Posterior vena cava (tissue), 2 donors: ENCODE measurements at places on chromosomes 6 and 20.

DNA sequence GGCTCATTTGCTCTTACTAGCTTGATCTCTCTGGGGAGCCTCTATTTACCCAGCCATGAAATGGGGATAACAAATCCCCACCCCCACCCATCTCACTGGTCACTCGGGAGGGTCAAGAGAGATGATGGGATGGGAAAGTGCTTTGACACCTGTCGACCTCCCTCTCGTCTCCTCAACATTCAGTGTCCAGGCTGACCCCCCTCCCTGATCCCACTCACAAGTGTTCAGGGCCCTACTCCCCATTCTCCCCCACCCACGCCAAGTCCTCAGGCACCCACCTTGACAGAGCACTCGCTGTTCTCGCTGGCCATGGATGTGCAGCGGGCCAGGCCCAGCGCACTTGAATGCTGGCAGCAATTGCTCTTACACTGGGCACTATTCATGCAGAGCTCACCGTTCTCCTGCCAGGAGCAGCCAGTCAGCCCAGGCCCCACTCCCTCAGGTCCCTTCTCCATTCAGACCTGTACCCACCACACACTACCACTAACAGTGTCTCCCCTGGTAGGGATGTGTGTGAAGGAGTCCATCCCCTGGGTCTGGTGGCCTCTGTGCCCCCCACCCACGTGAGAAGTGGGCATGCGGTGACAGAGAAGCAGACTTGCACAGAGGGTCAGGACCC lies 1.6 kb downstream of the CLPS start:
- no peak for DNase-seq

- no peak for DNase-seq
Measured at GRCh38 chr6:108565091-108565766, 4.5 kb downstream of the FOXO3 start.

- DNase-seq, result no peak
Measured at GRCh38 chr6:113306552-113307145, 550.5 kb upstream of the MARCKS start.

DNA sequence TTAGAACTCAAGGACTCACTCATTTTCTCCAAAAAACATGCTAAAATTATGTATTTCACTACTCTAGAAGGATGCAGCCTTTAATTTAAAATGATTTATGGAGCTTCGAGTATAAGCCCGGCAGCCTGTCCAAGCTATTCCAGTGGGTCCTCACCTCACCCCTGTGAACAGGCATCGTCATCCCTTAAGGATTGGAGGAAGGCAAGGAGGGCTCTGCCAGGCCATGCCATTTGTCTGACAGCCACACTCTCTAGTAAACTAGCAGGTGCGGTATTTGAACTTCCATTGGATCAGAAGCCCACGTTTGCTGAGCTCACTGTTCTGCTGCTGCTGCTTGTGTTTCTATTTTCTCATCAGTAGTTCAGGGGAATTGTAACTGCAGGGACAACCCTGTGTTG lies 39.8 kb upstream of the NAA20 start:
- DNase-seq, result no peak

- no peak for DNase-seq
Measured at GRCh38 chr6:38051819-38052434, 232.4 kb downstream of the ZFAND3 start.

DNA sequence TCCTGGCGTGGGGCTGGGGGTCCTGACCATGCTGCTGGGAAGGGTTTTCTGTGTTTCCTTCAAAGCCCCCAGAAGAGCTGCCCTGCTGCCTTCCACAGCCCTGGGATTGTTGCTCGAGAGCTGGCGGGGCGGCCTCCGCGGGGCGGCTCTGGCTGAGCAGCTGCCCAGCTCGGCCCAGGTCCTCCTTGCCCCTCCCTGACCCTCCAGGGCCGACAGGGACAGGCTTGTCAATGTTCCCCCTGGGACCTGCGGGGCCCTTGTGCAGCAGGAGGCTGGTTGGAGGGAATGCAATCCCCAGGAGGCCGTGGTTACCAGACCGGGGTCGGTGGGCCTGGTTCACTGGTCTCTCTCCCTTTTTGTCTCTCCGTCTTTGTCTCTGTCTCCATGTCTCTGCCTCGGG lies 19.9 kb downstream of the GATA5 start:
- no peak for DNase-seq

GRCh38 chr20:11755071-11755841 lies 162.4 kb upstream of the BTBD3 start:
- DNase-seq, result no peak

GRCh38 chr6:134480593-134480992 lies 162.7 kb upstream of the SGK1 start:
- no peak for DNase-seq

- no peak for DNase-seq
Measured at GRCh38 chr20:5781798-5782750, 31.9 kb downstream of the SHLD1 start.

DNA sequence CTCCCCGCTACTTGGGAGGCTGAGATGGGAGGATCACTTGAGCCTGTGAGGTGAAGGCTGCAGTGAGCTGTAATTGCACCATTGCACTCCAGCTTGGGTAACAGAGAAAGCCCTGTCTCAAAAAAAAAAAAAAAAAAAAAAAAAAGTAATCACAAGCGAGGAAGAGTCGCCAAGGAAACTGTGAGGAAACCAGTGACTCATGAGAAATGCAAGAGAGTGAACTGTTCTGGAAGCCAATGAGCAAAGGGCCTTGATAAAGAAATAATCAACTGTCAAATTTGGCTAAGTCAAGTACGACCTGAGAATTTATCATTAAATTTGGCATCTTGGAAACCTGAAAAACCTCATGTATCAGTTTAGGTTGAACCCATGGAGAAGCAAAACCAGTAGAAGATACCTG lies 16.1 kb upstream of the LAMP5 start:
- DNase-seq, result no peak

GRCh38 chr6:47680724-47681123 lies 17.7 kb upstream of the ADGRF4 start:
- no peak for DNase-seq

DNA sequence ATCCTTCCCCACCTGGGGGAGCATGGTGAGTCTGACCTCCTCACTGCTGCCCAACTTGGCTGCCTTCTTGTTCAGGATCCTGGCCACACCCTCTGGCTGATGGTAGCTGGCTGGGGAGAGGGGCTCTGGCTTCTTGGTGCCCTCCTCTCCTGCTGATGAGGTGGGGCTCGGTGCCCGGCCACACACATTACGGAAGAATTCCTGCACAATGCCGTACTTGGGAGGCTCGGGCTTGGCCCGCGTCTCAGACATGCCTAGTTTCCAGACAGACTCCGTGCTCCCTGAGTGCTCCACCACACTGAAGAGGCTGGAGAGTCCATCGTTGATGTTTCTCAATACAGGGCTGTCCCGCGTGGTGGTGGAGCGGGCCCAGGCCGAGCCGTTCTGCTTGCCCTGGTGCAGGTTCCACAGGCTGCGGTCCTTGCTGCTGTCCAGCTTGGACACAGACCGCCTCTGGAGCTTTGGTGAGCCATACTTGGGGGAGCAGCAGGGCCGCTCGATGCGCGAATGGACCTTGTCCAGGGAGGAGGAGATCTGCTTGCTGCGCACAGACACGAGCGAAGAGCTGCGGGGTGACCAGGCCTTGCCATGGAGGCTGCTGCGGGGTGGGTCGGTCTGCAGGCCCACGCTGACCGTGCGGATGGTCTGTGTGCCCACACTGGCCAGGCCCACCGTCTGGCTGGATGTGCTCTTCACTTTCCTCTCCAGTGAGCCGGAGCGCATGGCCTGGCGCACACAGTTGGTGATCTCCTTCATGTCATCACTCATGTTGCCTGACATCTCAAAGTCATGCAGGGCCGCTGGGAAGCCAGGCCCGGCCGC lies 19.9 kb upstream of the DSN1 start:
- no peak for DNase-seq

DNA sequence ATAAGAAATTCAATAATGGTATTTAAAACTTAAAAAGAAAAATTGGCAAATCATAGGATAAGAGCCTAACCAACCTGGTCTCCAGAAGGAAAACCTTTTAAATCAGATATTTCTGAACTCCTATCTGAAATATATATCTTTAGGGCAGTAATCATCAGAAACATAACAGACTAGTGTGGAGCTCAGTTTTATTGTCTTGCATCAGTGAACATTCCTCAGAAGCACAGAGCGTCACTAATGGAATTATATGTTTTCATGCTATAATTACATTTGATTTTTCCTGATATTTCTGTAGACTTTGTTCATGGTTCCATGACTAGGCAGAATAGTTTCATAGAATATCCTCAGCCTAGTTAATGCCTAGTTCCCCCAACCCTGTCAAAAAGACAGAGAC lies 262.2 kb downstream of the EYA4 start:
- DNase-seq, result no peak

GRCh38 chr6:158041788-158042187 lies 60.1 kb downstream of the SYNJ2 start:
- peak; percentile 69 for DNase-seq

GRCh38 chr6:128516514-128516898 lies 3.9 kb downstream of the PTPRK start:
- no peak for DNase-seq

DNA sequence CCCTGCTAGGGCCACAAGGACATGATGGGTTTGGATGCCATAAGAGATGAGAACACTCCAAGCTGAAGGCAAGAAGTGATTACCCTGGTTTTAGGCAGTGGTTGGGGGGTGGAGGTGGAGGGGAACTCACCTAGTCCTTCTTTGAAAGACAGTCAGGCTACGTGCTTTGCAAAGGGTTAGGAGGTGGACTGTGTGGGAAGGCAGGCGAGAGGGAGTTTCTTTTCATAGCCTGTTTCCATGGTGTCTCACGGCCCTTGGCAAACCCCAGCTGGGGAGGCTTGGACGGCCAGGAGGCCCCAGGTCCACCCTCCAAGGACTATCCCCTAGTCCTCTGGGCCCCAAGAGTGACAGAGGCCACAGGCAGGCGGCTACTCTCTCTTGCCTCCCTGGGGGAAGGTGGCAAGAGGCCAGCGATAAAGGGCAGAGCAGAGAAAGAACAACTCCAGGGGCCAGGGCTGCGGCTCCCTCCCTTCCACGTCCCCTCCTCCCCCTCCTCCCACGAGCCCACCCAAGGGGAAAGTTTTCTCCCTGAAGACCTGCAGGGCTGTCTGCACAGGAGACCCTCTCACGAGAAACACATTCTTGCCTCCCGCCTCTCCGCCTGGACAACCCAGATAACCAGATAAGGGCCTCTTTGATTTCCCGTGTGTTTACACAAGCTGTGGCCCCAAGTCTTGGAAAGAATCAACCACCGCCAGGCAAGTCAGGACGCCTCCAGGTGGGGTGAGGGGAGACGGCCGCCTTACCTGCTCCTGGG lies 74.4 kb downstream of the NOL4L start:
- DNase-seq, result peak; percentile 58
